ENCODE measurements at places on chromosomes 16 and 17. TPM values are rescaled to one million over a fixed set of nuclear protein-coding genes. Genes with fewer than 3 reads are reported as not detected.

COQ9 gene
- total RNA-seq = 57.9 TPM

PRSS27 gene
- total RNA-seq = under 0.01 TPM

KRTAP1-1 gene
- 0.83 TPM for total RNA-seq

SDR42E2 gene
- not detected for total RNA-seq

MT4 gene
- not detected for total RNA-seq

ZPBP2 gene
- not detected for total RNA-seq

ZFP3 gene
- 0.54 TPM for total RNA-seq

ZBTB4 gene
- total RNA-seq = 8.3 TPM

CHRNE gene
- under 0.01 TPM for total RNA-seq

MYCBPAP gene
- under 0.01 TPM for total RNA-seq

PRKCB gene
- total RNA-seq = not detected

CDR2L gene
- total RNA-seq = 5.6 TPM

CHCT1 gene
- not detected for total RNA-seq

SLC16A6 gene
- 0.54 TPM for total RNA-seq

HOXB5 gene
- total RNA-seq = 0.54 TPM

TBC1D3K gene
- not detected for total RNA-seq

ENPP7 gene
- total RNA-seq = not detected

TSNAXIP1 gene
- 0.72 TPM for total RNA-seq

CRYBA1 gene
- not detected for total RNA-seq

CCL5 gene
- not detected for total RNA-seq

SULT1A2 gene
- total RNA-seq = not detected

RGS11 gene
- under 0.01 TPM for total RNA-seq

EEF2KMT gene
- 16.4 TPM for total RNA-seq

ZFPM1 gene
- total RNA-seq = 0.36 TPM

EXOC3L1 gene
- total RNA-seq = not detected

GRAPL gene
- total RNA-seq = not detected

MT1G gene
- not detected for total RNA-seq

EPOP gene
- 0.36 TPM for total RNA-seq

GLP2R gene
- under 0.01 TPM for total RNA-seq

KCNJ18 gene
- total RNA-seq = not detected

HOXB1 gene
- not detected for total RNA-seq

GSDMA gene
- total RNA-seq = not detected

SLC16A11 gene
- total RNA-seq = not detected

TP53TG3F gene
- not detected for total RNA-seq

SLFN14 gene
- total RNA-seq = not detected

SYNGR3 gene
- 1.9 TPM for total RNA-seq

Measured in IMR-90 (cell line).